ENCODE measurements at places on chromosomes 7 and 10.

- no peak for DNase-seq
Measured at GRCh38 chr10:31721096-31721495, 207.5 kb downstream of the ARHGAP12 start.

DNA sequence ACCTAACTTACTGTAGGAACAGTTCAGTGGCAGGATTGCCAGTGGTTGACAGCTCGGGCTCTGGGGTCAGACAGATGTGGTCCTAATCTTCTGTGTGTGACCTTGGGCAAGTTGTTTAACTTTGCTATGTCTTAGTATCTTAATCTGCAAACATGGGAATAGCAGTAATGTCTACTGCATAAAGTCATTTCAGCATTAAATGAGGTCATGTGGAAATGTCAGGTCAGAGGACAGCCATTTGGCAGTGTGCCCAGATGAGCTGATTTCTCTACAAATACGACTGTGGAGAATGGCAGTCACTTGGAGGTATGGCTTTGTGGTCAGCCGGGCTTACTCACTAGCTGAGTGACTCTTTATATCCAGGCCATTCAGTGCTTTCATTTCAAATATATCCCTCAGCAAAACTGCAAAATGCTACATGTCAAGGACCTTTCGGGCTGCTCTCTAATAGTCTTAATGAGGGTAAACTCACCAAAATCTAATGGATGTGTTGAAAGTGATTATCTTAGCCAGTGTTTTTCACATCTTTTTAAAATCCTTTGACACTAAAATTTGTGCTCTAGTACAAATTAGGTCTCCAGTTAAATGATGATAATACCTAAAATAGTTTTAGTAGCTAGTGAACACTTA, 171.4 kb downstream of the ST7 start:
- peak; percentile 18 for DNase-seq

DNA sequence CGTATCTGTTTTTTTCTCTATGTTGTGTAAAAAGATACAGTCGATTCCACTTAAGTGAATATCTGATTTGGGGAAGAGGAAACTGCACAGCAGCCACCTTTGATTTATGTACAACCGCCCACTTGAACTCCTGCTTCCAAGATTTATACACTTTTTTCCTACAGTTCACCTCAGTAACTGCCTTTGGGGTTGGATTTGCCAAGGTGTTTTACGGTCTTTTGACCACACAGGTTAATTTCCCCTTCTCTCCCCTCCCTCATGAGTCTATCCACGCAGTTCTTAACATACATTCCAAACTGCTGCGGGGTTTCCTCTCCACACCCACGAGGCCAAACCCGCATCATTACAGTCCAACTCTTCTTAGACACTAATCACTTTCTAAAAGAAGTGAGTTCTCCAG, 277.0 kb downstream of the USP6NL start:
- DNase-seq, result no peak

DNA sequence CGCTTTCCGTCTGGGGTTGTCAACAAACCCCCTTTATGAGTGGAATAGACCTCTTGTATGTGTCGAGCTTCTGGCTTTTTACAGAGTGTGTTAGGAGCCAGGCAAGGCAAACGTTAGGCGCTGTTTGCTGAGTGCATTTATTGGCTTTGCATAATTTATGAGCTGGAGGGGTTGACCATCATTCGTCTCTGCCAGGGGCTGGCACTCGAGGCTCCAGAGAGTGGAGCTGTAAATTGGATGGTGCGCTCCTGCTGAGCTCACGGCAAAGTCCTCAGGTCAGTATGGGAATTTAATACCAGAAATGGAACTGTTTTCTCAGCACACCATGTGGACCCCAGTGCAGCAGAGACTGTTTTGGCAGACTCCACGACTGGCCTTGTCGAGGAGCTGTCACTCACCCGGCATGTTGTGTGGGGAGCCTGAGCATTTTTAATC, 699.4 kb upstream of the GALNT17 start:
- no peak for DNase-seq

DNA sequence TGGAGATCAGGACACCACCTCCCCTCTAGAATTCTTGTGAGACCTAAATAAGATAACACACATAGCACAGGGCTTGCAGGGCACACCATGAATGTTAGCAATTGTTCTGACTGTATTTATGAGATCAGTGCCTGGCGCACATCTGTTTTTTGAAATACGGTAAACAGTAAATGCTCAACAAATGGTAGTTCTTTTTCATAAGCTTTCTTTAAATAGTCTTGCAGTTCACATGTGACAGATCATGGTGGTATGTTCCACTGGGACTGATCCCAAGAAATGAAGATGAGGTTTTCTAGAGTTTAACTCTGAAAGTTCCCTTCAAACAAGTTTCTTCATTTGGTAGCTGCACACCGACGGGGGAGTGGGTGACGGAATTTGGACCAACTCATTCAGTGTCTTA, 34.8 kb downstream of the CREB5 start:
- no peak for DNase-seq

DNA sequence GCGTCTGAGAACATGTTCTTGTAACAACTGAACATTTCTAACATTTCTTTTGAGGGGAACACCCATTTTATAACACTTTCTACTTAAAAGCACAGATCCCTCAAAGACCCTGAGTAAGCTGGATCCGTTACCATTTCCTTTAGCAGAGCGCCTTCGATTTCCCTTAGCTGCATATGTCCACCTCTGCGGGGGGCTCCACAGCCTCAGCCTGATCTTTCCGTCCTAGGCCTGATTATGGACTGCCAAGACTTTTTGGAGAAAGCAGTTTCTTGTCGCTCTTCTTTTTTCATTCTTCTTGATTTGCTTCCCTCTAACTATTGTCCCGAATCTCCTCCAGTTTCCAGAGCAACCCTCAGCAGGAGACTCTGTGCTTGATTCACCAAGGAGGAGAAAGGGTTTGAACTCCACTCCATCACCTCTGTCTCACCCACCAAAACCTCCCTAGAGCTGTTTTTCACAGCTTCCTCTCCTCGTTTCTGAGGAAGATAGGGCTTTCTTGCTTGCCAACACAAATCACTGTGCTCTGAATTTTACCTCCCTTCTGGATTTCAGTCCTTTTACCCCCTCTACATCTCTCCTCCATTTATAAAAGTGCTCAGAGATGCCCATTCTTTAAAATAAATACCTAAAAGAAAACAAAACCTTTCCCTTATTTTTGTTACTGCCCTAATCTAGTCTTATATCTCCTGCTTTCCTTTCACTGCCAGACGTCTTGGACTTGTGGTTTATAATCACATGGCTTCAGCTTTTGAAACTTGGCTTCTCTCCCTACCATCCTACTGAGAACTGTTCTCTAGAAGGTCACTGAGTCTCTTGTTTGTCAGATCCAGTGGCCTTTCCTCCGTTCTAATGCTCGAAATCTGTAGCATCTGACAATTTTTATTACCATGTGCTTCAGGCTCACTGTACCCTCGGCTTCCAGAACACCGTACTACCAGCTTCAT, 30.5 kb upstream of the ZRANB1 start:
- no peak for DNase-seq

DNA sequence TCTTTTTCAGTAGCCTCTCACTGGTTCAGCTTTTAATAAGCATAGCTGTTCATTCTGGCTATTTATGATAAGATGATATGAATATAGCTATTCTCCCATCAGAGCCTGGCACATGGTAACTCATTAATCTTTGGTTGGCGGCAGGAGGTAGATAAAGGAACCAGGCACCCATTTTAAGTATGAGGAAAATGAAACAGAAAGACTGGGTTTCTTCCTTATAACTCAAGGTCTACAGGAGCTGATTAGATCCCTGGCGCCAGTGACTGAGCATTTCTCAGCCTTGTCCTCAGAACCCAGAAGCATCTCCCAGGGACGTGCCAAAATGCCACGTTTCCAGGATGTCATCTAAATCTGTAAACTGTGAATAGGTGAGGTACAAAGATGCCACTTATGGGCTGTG, 141.9 kb downstream of the TCF7L2 start:
- DNase-seq, result no peak

DNA sequence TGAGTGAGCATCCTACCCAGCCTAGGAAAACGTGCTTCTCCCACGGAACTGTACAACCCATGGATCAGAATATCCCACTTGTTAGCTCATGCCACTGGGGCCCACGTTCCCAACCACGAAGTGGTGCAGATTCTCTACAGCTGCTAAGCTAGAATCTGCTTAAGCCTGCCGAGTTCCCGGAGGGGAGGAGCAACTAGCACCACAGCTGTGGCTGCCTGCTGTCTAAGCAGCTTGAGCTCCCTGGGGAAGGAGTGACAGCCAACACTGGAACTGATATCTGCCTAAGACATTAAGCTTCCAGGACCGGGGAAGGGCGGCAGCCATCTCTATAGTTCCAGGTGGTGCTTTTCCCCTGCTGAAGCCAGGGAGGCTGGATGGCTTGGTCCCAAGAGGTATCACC, 334.7 kb upstream of the CHRM2 start:
- no peak for DNase-seq

- DNase-seq, result no peak
Measured at GRCh38 chr10:1712314-1712713, 25.0 kb downstream of the ADARB2 start.

DNA sequence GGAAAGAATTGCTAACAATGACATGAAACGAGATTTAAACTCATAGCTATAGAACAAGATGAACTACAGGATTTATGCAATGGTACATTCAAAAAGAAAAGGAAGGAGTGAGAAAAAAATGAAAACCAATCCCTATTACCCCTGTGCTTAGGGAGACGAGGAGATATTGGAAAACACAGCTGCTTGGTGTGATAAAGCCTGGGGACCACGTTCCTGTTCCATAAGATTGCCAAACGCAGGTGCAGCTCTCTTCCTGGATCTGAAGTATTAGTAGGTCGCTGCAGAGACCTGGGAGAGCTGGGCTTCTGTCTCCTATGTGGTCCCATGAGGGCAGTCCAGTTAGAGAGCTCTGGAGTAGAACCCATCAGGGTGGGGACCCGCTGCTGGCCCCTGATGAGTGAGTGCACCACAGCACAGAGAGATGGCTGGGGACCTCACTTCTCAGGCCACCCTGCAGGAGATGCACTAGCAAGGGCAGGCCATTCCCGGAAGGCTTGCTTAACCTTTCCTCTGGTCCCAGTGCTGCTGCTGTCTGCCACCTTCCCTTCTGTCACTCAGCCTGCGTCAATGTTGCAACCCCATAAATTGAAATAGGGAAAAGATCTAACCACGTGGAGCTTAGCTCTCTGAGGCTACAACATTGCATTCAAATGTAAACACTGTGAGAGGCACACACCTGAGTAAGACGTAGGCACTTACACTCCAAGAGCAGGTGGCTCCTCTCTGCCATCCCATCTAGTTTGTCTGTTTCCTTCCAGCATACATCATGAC, 57.9 kb downstream of the MTPN start:
- no peak for DNase-seq

GRCh38 chr10:83685458-83685857, 453.9 kb upstream of the GHITM start:
- no peak for DNase-seq

- DNase-seq, result no peak
Measured at GRCh38 chr10:133528845-133529575, 1.8 kb downstream of the CYP2E1 start.

DNA sequence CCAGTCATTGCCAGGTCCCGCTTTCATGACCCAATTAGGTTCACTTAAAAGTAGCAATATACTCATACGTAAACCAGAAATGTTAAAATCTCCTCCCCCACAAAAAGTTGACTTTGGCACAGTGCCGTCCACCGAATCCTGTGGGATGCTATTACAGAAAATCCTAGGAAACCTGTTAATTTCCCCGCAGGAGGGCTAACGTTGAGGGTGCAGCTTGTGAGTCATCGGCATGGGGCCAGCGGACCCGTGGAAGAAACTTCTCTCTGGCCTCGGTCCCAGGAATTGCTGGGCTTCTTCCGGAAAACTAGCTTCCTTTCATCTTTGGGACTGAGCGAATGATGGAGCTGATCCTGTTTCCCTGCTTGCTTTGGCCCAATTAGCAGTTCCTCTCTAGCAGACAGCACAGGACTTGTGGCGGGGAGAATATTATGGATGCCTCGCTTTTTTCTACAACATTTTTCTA, 13.5 kb downstream of the CRYGN start:
- no peak for DNase-seq

GRCh38 chr10:78584681-78585080, 484.1 kb upstream of the ZMIZ1 start:
- DNase-seq, result no peak
